Stimulated activated CD4-positive, alpha-beta T cell treated with anti-CD3 and anti-CD28 coated beads, Interleukin-4, amount 100 ng/mL, for 24 hours (primary cell): ENCODE measurements at places on chromosomes 11 and 22.

GRCh38 chr11:18720091-18720807, 5.7 kb downstream of the IGSF22 start:
- DNase-seq: no peak

DNA sequence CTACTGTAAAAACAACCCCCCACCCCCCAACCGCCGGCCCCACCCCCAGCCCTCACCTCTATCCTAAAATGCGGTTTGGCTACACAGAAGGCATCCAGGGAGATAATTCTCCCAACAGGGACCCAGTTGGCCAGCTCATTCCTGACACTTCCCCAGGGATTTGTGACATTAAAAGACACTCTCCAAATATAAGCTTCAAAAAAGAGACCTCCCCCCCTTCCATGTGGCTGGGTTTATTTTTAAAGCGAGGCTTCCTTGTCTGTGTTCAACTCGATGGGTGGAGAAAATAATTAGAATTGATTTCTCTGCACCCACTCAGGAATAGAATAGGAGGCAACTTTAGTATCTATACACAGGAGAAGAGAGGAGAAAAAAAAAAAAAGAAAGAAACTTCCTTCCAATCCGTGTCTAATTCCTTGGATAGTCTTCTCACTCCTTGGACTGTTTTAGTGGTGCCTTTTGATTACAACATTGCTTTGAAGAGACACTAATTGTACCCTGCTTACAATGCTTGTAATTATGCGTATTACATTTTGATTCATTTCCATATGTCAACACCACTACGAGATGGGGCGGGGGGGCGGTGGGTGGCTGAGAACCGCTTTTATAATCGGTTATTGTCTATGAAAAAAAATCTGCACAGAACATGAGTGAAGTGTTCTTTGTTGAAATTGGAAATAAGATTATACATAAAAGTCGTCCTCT, 500.4 kb downstream of the MIAT start:
- DNase-seq: no peak

DNA sequence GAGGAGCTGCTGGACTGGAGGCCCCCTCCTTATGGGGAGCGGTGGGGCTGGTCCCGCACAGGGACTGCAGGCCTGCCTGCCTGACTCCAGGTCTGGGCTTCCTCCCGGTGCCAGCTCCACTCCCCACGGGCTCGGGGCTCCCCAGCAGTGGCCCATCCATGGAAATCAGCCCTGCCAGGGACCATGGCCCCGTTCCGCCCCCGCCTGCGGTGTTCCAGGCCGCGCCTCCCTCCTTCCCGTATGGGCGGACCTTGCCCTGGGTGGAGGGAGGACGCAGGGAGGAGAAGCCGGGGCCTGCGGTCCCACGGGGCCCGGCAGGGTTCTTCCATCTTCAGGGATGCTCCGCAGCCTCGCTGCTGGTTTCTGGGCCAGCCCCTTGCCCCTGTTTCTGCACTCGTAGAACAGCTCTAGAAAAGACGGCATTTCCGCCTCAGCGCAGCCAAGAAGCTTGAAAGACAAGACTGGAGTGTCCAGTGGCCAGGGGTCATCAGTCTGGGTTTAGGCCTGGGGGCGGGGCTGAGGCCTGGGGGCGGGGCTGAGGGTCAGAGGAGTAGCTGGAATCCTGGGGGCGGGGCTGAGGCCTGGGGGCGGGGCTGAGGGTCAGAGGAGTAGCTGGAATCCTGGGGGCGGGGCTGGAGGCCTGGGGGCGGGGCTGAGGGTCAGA, 1330.6 kb downstream of the BRD1 start:
- DNase-seq: no peak

- DNase-seq: no peak
Observed at GRCh38 chr11:19866521-19866920, 153.9 kb downstream of the NAV2 start.

GRCh38 chr22:16810188-16810802, 14.9 kb downstream of the XKR3 start:
- no peak for DNase-seq

DNA sequence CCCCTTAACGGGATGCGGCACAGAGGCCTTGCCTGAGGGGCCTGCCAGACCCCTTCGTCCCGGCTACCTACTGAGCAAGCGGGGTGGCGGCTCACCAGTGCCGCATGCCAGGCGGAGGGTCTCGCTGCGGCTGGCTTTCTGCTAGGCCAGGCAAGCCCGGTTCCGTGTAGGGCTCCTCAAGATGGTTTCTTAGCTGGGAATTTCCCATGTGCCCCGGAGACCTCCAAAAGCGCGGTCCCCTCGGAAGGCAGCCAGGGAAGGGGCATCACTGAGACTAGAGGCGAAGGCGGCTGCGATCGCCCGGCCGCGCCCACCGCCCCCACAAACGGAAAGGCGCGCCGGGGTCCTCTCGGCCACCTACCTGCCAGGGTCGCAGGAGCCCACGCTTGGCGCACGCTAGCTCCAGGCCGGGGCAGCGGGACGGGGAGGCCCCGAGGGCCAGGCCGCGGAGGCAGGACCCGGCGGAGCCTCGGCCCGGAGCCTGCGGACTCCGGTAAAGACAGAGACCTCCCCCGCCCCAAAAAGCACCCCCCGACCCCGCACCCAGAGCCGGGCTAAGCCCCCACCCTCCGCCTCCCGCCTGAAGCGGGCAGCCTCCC, 23.8 kb downstream of the MICAL3 start:
- peak; percentile 21 for DNase-seq

GRCh38 chr11:93993747-93994146, 27.4 kb upstream of the HEPHL1 start:
- DNase-seq: no peak

DNA sequence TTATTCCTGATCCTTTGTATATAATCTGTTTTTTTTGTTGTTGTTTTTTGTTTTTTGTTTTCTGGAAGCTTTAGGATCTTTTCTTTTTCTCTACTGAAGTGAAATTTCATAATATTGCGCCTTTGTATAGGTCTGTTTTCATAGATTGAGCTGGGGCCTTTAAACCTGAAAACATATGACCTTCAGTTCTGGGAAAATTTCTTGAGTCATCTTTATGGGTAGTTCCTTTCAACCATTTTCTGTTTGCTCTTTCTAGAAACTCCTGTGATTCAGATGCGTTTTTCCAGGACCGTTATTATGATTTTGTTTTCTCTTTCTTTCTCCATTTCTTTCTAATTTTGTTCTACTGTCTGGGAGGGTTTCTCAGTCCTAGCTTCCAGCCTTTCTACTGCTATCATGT, 43.7 kb downstream of the BSX start:
- DNase-seq: no peak

GRCh38 chr11:3231851-3232744, at the start of gene MRGPRE:
Gene MRGPRE (minus strand): TSS chr11:3232417. CDS start chr11:3228799, 3,618 bp downstream.
- DNase-seq: no peak

GRCh38 chr11:18853086-18853720, 61.6 kb upstream of the PTPN5 start:
- no peak for DNase-seq

- DNase-seq: no peak
Observed at GRCh38 chr11:127136438-127136837, 135.9 kb upstream of the KIRREL3 start.

DNA sequence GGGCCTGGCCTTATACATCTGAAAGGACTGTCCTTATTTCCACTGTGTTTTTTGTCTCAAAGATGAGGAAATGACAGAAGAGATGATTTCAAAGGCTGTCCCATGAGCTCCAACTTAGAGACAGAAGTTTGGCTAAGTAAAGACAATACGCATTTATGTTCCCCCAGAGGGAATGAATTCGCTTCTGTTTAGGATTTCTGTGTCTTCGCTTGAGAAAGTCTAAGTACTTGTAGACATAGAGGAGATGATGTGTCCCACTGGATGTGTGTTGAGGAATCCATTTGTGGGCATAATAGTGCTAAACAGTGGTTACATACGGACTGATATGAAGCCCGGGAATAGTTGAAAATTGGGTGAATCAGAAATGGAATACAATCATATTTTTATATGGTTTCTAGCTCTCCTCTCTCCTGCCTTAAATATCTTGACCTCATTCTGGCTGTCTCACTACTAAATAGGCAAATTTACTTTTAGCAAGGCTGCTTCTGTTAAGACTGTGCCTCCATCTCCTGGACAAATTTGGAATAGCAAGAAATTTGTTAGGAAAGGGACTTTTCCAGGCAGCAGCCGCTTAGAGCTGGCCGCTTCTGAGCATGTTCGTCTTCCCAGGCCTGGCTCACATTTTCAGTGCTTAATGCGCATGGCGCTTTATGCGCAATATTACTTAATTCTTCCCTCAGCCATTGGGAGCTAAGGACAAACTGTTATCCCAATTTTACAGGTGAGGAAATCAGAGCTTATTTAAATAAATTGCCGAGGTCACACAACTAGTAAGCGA, 1.9 kb upstream of the PEX26 start:
- DNase-seq: peak; percentile 54

DNA sequence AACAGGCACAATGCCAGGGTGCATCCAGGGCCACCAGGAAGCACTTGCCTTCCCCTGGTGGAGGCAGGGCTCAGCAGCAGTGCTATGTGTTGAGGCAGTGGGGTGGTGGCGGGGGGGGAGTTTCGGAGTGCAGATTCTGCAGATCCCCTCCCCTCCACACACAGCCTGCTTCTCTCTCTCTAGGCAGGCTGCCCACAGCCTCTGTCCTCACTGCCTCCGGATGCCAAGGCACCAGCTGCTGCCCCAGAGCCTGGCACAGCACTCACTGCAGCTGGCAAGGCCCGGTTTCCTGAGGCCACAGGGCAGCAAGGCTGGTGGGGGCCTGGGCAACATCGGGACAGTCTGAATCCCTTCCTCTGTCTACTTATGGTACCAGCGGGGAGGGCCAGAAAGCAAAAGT, 35.8 kb downstream of the NRXN2 start:
- no peak for DNase-seq

- no peak for DNase-seq
Observed at GRCh38 chr11:95917193-95918036, 6.5 kb downstream of the MTMR2 start.

DNA sequence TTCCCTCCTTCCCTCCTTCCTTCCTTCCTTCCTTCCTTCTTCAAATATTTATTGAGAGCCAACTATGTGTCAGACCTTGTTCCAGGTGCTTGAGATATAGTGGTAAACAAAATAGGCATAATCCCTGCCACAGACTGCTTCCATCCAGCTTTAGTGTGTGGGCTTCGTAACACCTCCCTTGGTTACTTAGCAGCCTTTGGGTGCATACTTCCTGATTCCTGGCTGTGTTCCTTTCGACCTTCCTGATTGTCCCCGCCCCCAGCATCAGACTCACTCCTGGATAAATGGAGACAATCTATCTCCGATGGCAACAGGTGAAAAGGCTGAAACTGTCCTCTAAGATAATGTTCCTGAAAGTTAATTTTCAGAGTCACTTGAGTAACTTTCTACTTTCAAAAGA, 13.5 kb downstream of the CCDC81 start:
- DNase-seq: no peak

DNA sequence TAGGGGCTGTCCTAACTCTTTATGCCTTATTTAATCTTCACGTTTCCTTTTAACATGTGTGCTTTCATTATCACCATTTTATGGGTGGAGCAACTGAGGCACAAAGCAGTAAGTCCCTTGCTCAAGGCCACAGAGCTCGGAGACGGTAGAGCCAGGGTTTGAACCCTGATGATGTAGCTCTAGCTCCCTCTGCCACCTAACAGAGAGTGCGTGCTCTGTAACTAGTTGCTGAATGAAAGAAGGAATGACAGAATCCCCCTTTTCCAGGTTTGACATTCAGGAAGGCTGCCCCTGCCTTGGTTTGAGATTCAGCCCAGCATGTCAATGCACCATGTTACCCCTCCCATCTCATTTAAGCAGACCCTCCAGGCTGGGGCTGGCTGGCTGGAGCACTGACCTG, 193.3 kb upstream of the NAV2 start:
- DNase-seq: no peak

GRCh38 chr22:44309137-44309536, 3.6 kb downstream of the SHISAL1 start:
- no peak for DNase-seq

DNA sequence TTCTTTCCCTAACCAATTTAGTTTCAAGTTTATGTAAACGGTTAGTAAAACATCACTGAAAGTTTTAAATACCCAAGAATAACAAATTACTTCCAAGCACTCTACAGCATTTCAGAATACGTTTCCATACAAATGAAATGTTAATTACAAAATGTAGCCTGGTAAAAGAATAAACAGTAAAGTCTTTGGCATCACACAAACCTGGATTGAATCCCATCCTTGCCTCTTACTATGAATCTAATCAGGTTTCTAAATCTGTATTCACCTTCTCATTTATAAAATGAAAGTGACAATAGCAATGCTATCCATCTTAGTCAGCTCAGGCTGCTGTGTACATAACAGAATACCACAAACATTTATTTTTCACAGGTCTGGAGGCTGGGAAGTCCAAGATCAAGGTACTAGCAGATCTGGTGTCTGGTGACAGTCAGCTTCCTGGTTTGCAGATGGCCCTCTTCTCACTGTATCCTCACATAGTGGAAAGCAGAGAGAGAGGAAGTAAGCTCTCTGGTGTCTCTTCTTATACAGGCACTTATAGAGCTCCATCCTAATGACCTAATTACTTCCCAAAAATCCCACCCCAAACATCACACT, 19.2 kb downstream of the FAM168A start:
- no peak for DNase-seq

GRCh38 chr22:39185601-39186012, 33.1 kb upstream of the CBX7 start:
- DNase-seq: no peak

DNA sequence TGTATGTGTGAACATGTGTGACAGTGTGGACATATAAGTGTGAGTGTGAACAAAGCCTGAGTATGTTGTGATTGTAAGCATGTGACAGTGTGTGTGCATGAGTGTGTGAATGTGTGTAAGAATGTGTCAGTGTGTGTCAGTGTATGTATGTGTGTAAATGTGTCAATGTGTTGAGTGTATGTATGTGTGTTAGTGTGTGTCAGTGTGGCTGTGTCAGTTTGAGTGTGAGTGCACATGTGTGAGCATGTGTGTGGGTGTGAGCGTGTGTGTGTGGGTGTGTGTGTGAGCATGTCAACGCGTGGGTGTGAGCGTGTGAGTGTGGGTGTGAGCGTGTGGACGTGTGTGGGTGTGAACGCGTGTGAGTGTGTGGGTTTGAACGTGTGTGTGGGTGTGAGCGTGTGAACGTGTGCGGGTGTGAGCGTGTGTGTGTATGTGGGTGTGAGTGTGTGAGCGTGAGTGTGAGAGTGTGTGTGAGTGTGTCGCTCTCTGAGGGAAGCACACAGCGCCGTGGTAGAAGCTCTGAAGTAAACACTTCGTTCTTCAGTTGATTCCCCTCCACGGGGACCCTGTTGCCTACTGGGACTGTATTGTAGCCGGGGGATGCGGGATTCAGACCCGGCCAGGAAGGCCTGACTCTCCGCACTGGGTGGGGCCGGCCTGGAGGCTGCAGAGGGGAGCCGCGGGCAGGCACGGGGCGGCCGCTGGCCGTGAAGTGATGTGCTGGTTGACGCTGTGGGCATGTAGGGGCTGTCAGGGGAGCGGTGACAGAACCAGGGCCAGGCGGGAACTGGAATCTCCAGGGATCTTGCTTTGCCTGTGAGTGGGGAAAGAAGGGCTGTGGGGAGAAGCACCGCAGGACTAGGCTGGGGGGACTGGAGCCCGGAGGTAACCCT, 21.1 kb downstream of the RPS6KA4 start:
- no peak for DNase-seq

DNA sequence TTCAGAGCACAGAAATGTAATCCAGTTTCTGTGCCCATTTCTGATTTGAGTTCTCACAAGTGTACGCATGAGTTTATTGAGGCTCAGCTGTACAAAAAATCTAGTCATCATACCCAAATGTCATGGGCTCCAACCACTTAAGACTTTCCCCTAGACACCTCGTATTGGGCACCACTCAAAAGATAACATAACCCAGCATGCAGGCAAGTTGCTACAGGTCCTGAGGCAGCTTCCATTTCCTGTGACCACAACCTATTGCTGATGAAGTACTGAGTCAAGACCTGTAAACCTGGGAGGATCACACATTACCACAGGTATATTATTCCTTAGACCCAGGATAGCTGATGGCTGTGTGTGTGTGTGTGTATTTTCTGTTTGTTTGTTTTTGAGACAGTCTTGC, 95.2 kb downstream of the MRTFA start:
- no peak for DNase-seq
